Renal cortical epithelial cell (primary cell): ENCODE measurements at places on chromosomes 2 and 18.
A peak's percentile ranks its signal among the peaks of the same experiment; 100 is the strongest.

- peak; percentile 50 for DNase-seq
Observed at GRCh38 chr18:57581301-57581934, 5.1 kb downstream of the FECH start.

- peak; percentile 63 for DNase-seq
Observed at GRCh38 chr18:9951022-9951859, 37.4 kb downstream of the VAPA start.

GRCh38 chr18:77144046-77144445, 11.5 kb upstream of the MBP start:
- no peak for DNase-seq

DNA sequence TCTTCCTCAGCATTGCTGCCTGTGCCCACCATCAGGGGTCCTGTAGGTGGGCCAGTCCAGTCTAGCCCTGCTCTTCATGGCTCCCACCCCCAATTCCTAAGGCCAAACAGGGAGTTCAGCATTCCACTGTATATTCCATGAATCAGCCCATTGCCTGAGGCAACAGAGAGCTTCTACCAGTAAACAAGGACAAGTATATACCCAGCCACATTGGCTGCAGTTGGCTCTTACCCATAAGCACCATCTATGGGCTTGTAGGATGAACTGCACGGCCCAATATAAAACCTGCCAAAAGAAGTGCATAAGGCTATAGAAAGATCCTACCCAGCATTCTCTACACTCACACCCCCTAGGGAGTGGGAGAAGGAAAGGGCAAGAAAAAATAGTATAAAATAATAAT, 95.1 kb upstream of the SALL3 start:
- no peak for DNase-seq

DNA sequence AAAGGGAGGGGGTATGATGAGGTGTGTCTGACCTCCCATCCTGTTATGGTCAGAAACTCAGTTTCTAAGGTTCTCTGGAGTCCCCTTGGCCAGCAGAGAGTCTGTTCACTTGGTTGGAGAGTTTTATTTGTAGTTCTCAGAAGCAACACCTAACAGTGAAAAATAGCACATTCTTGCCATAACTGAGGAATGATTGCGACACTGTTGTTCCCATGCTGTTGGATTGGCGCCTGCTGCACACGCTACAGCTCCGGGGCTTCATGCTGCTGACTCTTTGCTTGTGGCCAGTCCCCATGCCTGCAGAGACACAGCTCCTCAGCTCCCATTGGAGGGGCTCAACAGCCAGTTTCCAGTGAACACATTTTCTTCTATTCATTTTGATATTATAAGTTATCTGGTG, 42.1 kb downstream of the TPGS2 start:
- peak; percentile 96 for DNase-seq

DNA sequence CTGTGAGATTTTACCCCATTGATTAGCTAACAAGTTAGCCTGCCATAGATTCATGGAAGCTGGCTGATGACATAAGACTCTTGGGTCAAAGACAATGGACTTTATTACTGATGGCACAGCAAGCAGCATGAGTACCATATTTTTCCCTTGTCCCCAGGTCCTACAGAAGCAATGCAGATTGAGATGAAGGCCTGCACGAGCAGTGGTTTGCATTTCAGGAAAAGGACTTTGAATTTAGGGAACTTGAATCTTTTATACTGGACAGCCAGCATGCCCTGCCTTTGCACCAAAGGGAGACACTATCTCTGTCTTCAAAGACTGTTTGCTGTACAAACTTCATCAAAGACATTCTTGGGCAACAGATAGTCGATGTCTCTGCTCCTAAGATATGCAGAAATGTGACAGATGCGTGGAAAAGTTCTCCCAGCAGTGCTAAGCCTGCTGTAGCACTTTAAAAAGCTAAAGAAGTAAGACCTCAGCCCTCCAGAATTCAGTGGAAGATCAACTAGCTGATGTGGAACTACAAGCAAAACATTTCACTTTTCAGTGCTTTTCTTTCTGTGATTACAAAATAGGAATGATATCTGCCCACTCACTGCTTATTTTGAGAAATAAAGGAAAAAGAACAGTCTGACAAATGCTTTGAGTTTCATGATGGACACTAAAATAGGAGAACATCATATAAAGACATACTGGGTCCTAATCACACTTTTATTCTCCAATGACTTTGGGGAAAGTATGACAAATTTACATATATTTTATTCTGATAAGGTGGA, 44.4 kb upstream of the TANK start:
- DNase-seq: no peak

DNA sequence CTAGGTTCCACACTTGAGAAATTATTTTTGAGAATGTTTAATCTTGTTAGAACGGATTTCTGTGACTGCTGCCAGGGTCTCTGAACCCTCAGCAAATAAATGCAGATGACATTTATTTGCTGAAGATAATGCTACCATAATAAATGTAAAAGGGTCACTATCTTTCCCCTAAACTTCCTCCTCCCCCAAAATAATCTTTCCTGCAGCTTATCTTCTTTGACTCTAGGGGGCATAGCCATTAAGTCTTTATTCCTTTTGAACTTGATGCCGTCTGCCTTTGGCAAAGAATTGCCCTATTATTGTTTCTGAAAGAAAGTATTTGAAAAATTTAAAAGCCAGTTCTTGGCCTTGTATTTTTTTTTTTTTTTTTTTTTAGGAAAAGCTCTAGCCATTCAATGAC, 63.6 kb upstream of the ACSL3 start:
- peak; percentile 44 for DNase-seq

GRCh38 chr2:161406316-161406715, 9.8 kb upstream of the TBR1 start:
- DNase-seq: no peak

DNA sequence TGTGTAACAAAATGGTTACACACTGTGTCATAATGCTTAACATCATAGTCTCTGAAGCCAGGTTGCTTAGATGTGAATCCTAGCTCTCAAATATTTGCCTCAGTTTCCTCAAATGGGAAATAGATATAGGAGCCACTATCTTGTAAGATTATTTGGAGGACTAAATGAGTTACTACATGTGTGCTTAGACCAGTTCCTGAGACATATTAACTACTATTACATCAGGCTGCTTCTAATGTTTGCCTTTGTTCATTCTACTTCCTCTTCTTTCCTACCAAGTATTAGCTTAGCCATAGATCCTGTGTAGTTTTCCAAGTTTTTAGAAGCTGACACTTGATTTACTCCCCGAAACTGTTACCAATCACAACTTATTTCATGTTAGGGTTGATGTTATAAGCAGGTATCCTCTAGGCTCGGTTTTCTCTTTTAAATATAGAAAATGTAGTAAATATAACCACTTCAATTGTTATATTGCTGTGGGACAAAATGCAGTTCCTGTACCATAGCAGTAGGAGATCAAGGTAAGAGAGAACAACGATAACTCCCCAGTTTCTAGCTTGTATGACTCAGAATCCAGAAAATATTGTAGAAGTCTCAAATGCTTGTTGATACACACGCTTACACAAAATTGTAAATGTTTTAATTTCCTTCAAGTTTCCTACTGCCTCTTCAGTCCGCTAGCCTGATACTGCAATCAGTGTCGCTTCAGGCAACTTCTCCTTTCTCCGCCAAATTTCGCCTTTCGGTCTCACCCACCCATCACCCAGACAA, 751 bp upstream of the DNAJC10 start:
- peak; percentile 79 for DNase-seq
